ENCODE measurements at places on chromosomes 6 and 20.

DNA sequence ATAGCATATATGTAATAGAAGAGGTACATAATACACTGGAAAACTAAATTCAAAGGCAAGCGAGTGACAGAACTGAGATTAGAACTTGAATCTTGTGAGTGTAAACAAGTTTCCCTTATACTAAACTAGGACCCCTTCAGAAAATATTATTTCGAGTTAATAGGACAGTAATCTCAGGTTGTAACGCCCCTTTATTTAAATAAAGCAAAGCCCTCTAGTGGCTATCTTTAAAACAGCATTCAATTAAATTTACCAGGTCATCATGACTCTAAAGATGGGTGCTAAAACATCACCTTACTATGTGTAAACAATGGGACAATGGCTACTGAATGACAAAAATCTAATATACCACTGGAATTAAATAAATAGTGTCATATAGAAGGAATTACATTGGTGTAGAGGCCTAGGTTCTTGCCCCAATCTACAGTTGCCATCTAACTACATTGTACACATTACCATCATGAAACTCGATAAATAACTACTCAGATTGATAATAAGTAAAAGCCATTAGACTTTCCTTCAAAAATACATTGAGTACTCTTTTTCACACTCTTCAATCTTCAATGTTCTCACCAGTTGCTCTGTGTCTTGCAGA lies 255.4 kb upstream of the IRAK1BP1 start:
- DNase-seq, result peak; percentile 25

DNA sequence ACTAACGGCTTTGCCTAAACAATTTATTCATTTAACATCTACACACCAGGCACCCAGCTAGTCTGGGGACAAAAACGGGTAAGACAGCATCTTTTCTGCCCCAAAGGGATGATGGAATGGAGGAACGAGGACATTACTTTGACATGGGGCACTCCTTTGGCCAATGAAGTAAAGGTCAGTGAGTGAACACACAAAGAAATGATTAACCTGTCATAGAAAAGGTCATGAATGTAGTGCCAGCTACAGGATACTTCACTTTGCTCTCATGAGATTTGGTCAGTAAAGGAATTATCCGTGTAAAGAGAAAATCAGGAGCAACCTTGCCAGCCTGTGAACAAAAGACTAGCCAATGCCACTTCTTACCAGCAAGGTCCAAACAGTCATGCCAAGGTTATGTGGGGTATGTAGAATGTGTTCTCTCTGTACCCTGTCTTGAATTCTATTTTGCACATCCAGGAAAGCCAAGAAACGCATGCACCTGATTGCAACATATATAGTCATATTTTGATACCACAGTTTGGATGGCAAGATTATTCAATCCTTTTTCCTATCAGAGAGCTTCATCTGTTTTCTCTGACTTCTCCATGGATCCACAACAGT lies 145.3 kb downstream of the GMPR start:
- DNase-seq, result no peak

GRCh38 chr6:45438849-45439406 lies 61.2 kb upstream of the SUPT3H start:
- peak; percentile 94 for DNase-seq

- peak; percentile 74 for DNase-seq
Observed at GRCh38 chr6:135673501-135674309, 176.2 kb upstream of the AHI1 start.

GRCh38 chr6:42301986-42302385 lies 84.3 kb upstream of the MRPS10 start:
- DNase-seq, result no peak

- peak; percentile 33 for DNase-seq
Observed at GRCh38 chr6:38612143-38612965, 27.4 kb downstream of the BTBD9 start.

Data from astrocyte of the spinal cord (primary cell).